Activated CD8-positive, alpha-beta memory T cell treated with anti-CD3 and anti-CD28 coated beads, Interleukin-2, amount 10 ng/mL, durations not matched to agents 7 days and 5 days (primary cell): ENCODE measurements at places on chromosomes 2 and 18. TPM values are rescaled to one million over a fixed set of nuclear protein-coding genes. Genes with fewer than 3 reads are reported as not detected.

DNA sequence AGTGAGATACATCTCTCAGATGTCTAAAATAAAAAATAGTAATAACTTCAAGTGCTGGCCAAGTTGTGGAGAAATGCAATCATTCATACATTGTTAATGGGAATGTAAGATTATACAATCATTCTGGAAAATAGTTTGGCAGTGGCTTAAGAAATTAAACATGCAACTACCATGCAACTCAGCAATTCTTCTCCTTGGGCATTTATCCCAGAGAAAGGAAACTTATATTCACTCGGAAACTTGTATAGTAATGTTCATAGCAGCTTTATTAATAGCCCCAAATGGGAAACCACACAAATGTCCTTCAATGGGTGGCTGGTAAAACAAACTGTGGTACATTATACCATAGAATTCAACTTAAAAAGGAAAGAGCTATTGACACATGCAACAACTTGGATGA, 274.0 kb upstream of the SPRED2 start:
- no peak for DNase-seq

DNA sequence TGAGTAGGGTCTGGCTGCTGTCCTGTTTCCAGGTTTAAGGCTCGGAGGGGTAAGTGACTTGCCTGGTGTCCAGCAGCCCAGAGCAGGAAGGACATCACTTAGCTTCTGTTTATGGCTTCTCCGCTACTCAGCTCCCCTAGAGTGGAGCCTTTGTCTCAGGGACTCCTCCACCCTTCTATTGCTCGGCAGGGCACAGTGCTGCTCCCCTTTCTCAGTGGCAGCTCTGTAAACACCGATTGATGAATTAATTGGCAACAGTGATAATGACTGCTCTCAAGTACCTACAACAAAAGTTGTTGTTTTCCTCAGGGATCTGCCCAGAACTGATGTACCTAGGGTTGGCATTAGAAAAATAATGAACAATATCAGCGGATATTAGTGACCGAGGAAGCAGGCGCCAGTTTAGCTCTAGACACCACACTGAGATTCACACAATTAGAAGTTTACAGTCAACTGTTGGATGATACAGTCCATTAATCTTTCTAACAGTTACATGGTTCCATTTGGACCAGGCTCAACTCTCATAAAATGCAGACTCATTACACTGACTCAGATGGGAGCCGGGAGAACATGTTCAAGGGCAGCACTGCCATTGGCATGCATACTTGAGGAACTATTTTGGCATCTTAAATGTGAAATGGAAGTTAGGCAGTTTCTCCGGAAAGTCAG, 265.7 kb downstream of the MTX2 start:
- no peak for DNase-seq

DNA sequence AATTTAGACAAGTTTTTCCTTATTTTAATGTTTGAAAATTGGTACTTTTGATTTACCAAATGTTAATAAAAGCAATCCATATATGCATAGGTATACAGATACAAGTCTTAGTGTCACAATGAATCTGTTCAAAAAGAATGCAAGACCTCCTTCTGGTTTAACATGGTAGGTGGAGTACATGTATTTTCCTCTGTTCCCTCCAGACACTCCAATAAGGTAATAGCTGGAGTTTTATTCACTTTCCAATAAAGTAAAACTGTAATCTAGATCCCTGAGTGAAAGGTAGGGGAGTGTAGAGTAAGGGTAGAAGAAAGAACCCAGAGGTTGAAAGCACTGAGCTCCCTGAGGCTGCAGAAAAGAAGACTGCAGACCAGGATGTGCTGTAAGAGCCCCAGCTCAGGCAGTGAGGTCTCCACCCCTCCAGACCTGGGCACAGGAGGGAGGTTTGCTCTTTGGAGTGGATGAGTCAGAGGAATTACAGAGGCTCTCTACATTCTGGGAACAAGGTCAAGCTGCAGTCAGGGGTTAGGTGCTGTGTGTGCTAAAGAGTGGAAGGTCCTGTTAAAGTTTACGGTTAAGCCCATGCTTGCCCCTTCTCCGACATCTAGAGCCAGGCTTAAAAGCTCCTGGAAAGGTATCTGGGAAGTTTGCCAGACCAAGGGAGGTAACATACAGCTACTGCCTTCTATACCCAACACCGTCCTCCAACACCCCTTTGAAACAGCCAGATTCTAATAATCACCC, 27.6 kb upstream of the STAT1 start:
- no peak for DNase-seq

GRCh38 chr2:181570833-181571661, 85.9 kb downstream of the CERKL start:
- no peak for DNase-seq

- no peak for DNase-seq
Measured at GRCh38 chr2:118942031-118942430, at the start of gene MARCO. MARCO (plus strand) TSS chr2:118942194; CDS start chr2:118942301, 107 bp downstream.

GRCh38 chr2:67304300-67304890, 92.7 kb upstream of the ETAA1 start:
- DNase-seq = no peak

GRCh38 chr2:236753606-236754270, 184.1 kb downstream of the ACKR3 start:
- DNase-seq = no peak

DNA sequence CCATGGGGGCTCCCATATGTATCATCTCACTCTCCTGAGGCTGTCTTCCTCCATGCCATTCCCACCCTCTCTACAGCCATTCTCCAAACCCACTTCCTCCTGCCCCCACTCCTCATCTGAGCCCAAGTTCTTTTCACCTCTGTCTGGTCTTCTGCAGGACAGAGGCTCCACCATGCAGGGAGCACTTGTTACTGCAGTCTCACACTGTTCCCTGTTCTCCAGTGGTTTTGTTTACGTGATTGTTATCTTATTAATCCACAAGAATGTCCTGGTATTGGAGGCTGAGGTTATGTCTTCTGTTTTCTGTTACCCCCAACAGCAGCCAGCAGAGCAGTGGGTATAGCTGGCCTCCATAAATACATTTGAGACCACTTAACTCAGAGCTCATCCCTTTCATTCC, 51.4 kb downstream of the PAX8 start:
- no peak for DNase-seq

GRCh38 chr18:34965108-34965507, 76.1 kb upstream of the MAPRE2 start:
- no peak for DNase-seq

Gene TBR1
- 0.05 TPM for total RNA-seq

Gene GPC1
- total RNA-seq = 3.2 TPM

Gene GKN1
- total RNA-seq = not detected

Gene SLC4A5
- total RNA-seq = 0.42 TPM

Gene IL1R2
- not detected for total RNA-seq

Gene SLC16A14
- total RNA-seq = 0.47 TPM
